ENCODE measurements at places on chromosomes 6 and 20.

- no peak for DNase-seq
Measured at GRCh38 chr20:50516180-50516934, 6.2 kb downstream of the PTPN1 start.

GRCh38 chr6:54134935-54135334 is 23.7 kb downstream of the MLIP start:
- DNase-seq = no peak

DNA sequence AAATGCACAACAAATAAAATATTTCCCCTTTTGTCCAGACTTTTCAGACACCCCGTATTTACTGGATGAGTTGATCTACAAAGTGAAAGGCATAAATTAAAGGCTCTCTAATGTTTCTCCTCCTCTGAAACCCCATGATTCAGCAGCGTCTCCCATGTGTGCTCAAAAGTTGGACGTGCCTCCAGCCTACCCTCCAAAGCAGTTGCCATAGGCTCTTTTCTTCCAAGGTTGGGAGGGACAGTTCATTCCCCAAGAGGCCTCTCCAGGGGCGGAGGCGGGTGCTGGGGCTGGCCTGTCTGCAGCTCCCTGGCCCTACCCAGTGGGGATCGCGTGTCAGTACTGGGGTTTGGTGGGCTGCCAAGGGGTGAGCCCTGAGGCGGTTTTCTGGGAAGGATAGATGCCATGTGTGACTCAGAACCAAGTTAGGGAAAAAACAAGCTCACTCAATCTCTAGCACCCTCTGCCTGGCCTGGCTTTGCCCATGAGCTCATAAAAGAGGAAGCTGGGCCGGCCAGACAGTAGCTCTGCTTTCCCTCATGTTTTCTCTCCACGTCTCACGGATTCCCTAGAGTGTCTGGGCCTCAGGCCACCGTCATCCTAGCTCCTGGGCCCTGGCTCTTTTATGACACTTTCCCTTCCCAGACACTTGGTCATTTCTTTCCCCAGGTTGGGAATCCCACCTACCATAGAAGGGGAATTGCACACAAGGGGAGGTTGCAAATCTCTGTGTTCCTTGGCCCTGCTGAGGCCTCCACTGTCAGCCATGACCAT is 8.0 kb upstream of the IER3 start:
- no peak for DNase-seq

DNA sequence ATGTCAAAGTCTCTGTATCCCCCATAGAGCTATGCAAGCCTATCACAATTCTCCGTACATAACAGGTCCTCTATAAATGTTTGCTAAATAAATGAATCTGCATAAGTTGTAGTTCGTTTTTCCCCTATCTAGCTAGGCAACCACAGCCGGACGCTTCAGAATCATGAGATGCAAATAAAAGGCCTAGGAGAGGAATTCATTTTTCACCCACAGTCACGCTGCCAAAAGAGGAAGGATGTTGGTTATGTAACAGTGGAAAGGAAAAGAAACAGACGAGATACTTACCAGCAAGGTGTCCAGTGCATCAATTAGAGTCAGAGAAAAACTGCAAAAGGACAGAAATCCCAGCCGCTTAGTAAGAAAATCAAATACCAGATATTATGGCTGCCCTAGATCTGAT is 2.4 kb downstream of the EDEM2 start:
- DNase-seq = no peak

- no peak for DNase-seq
Measured at GRCh38 chr6:42339991-42340401, 111.7 kb downstream of the TRERF1 start.

DNA sequence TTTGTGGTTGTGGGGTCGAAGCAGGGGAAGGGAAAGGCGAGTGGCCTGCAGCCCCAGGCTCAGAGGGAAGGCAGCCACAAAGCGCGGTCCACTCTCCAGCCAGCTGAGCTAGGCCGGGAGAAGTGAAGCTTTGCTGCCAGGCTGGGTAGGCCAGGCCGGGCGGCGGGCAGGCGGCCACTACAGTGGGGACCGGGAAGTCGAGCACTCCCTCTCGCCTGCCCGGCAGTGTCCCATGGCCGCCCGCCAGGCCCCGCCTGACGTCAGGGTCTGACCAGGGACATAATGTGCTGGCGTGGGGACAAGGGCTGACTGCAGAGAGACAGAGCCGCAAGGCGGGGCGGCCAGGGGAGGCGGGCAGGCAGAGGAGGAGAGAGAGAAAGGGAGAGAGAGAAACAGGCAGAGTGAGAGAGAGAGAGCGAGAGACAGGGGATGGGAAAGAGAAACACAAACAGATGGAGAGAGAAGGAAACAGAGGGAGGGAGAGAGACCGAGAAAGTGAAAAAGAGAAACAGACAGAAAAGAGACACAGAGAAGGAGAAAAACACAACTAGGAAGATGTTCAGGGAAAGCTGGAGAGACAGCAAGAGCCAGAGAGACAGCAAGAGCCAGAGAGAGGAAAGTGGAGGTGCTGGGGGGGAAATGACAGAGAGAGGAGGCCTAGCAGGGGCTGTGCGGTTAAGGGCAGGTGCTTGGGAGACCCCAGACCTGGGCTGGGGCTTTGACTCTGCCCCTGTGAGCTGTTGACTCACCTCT is 94.5 kb upstream of the PTPN1 start:
- DNase-seq = no peak

DNA sequence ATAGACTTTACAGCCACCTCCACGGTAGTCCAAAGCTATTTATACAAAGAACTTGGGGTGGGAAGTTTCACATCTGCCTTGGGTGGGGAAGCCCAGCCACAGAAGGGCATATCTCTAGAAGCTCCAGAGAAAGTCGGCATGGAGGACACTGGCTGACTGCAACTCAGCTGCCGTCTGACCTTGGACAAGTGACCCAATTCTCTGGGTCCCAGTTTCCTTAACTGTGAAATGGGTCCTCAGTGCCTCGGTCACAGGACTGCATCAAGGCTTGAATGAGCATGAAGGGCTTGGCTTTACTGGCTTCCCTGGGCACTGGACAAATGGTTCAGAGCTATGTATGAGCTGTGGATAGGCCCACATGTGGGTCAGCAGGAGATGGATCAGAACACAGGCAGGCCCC is 58.6 kb downstream of the NOL4L start:
- DNase-seq = no peak

GRCh38 chr6:32182555-32182981 is 1.5 kb downstream of the AGER start:
- DNase-seq = no peak

DNA sequence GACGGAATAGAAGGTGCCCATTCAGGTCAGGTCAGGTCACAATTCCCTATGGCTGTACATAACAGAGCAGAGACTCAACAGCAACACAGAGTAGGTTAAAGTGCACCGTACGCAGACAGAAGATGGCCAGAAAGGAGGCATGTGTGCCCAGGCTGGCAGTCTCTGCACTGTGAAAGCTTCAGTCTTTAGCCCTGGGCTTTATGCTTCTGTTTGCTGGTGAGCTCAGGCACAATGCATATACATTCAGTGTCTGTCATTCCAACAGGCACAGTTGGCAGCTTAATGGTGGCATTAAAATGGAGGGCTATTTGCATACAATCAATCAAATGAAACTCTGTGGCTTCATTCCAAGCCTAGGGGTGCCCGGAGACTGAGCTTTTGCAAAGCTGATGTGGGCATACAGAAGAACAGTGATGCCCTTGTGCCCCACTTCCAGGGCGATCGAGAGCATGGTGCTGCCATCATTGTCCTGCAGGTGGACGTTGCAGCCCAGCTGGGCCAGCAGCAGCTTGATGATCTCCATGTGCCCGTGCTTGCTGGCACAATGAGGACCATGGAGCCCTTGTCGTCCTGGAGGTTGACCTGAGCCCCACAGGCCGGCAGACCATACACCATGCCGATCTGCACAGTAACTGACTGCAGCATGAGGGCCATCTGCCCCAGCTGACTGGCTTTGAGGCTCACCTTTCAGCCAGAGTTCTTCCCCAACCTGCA is 22.4 kb downstream of the TRMT6 start:
- DNase-seq = no peak

- DNase-seq = no peak
Measured at GRCh38 chr20:4289875-4290274, 274.5 kb upstream of the RNF24 start.

- DNase-seq = no peak
Measured at GRCh38 chr6:5285526-5285925, 24.2 kb downstream of the FARS2 start.

DNA sequence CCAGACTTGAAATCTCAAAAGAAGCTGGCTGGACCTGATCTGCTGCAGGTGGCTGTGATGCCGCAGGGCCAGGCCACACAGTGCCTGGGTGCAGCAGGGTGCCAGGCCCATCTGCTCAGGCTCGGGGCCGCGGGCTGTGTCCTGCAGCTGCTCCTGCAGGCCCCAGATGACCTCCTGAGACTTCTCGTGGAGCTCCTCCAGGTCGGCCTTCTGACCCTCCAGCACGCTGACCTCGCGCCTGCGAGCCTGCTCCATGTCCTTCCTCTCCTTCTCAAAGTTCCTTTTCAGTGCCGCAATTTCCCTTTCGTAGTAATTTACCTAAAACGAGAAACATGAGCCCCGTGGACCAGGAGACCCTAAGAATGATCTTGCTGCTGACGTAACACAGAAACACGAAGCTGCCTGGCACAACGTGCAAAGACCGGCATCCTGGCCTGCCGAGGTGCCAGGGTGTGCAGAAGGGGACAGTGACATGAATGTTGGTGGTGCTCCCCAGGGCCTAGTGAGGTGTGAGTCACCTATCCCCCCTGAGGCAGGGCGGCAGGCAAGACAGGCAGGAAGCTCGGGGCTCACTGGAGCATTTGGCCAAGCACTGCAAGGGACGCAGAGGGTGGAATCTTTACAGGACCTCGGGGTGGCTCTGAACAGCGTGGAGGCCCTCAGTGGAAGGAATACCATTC is 71.6 kb downstream of the GINS1 start:
- no peak for DNase-seq

DNA sequence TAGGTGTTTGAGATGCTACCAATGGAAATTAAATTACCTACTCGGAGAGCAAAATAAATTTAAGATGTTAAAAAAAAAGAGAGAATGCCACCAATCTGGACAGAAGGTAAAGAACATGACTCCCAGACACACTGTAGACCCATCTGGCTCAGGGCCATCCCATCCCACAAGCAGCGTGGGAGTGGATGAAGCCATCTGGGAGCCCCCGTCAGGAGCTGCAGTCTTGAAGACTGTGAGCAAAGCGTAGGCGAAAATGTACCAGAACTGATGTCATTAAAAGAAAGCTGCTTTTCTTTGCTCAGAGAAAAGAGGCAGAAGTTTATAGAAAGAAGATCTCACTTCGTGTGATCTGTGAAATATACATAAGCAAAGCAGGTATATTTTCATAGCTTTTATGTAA is 815.7 kb downstream of the QKI start:
- DNase-seq = no peak

GRCh38 chr6:63395381-63395780 is 75.6 kb upstream of the LGSN start:
- DNase-seq = no peak

- DNase-seq = no peak
Measured at GRCh38 chr6:17012421-17013225, 89.2 kb upstream of the STMND1 start.

- no peak for DNase-seq
Measured at GRCh38 chr6:53579338-53579737, 34.4 kb upstream of the GCLC start.

GRCh38 chr6:106800379-106800778 is 171.0 kb downstream of the QRSL1 start:
- DNase-seq = no peak

GRCh38 chr6:11224966-11225463 is 7.5 kb downstream of the NEDD9 start:
- no peak for DNase-seq

- DNase-seq = no peak
Measured at GRCh38 chr6:48883116-48883515, 579.9 kb downstream of the MMUT start.

DNA sequence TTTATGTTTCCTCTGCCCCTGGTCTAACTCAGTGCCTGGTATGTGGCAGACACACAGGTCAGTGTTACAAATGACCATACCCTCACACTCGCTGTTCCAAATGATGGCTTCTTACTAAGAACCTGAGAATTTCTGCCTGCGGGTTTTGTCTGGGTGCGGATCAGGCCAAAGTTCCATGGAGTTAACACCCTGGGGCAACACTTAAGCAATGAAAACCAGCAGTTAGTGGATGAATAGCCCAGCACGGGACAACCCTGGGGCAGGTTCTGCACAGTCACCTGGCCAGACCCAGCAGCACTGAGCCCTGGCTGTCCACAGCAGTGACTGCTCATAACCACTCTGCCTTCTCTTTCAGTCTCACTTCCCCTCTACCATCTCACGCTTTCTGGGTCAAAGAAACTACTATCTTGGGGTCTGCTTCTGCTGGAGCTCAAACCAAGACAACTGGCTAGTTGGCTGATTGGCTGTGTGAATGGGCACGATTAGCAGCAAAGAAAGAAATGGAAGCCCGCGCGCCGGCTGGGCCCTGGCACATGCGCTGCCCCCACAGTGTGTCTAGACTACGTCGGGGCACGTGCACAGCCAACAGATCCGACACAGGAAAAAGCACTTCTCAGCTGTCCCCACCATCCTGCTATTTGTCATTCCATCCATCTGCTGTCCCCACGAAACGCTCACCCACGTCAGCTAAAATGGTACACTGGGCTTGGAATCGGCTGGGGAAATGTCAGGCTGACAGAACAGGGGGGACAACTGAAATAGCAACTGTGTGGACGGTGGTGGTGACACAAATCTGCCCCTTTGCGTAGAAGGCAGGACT is 36.6 kb downstream of the MGME1 start:
- DNase-seq = peak; percentile 31

DNA sequence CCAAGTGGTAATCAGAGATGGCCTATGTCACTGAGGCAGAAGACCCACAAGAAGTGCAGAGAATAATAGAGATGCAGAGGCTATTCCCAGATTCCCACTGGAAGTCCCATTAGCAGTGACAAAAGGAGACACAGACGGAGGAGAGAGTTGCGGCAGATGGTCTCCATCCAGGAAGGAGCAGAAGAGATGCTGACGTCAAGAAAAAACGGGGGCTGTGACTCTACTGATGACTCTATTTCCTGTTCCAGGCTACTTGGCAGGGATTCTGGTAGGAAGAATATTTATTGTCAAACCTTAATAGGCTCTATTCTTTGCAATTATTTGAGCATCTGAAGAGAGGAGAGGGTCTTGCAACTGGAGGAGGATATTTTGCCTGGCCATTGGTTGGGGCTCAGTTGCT is 246.0 kb upstream of the ECI2 start:
- no peak for DNase-seq

DNA sequence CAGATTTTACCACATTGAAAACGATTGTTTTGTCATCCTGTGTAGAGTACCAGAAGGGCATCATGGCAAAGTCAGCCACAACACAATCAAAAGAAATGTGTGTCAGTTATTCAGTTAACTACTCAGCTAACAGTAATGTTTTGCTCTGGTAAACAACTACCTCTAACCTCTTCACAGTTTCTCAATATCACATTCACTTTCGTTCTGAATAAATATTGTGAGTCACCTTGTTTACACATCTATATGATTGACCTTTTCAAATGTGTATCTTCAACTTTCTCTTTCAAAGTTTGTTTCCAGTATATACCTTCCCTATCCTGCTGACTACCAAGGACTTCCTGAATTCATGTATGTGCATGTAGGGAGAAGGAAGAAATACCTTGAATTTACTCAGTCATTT is 216.6 kb upstream of the UFL1 start:
- no peak for DNase-seq

GRCh38 chr20:49676581-49677291 is 36.9 kb downstream of the B4GALT5 start:
- DNase-seq = no peak

- DNase-seq = no peak
Measured at GRCh38 chr6:161104966-161105365, 113.4 kb downstream of the MAP3K4 start.

GRCh38 chr6:85476532-85476931 is 26.6 kb downstream of the NT5E start:
- DNase-seq = no peak

- DNase-seq = no peak
Measured at GRCh38 chr6:30964075-30964474, 19.4 kb upstream of the MUC21 start.
